GM12878 (cell line): ENCODE measurements at places on chromosomes 5 and 9. TPM values are rescaled to one million over a fixed set of nuclear protein-coding genes. Genes with fewer than 3 reads are reported as not detected.

Gene TYRP1
- polyA plus RNA-seq = not detected in 2 replicates

Gene SV2C
- polyA plus RNA-seq = 0.74 and 1.0 TPM in 2 replicates

Gene CCNO
- polyA plus RNA-seq = not detected in 2 replicates

Gene FAM221B
- polyA plus RNA-seq = 0.12 TPM in 1 of 2 replicates, not detected in the other

DNA sequence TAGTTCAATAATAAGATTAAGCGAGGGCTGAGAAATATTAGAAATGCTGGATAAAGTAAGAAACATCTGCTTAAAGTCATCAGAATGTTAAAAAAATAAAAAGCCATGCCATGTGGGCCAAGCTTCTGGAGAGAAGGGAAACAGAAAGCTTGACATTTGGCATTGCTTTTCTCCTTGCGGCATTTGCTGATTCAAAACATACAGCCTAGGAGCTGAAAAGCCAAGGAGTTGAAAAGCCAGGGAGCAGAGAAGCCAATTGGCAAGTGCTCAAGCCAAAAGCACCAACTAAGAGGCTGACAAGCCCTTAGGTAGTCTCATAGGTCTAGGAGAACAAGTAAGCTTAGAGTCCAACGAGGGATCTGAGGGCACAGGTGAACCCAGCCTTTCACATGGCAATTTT, 754.3 kb downstream of the TLE4 start:
- H3K27ac ChIP-seq = no peak overlapping the region
- no peaks in the 10 kb centered on the region for H3K27me3 ChIP-seq
- no peaks in the 10 kb centered on the region for H3K36me3 ChIP-seq
- no peaks in the 10 kb centered on the region for H3K4me1 ChIP-seq
- no peak overlapping the region for H3K4me3 ChIP-seq

GRCh38 chr5:9715891-9716335, 85.8 kb upstream of the TAS2R1 start:
- H3K27ac ChIP-seq = no peak overlapping the region
- no peak overlapping the region for H3K4me3 ChIP-seq
- H3K36me3 ChIP-seq = no peaks in the 10 kb centered on the region
- H3K27me3 ChIP-seq = no peaks in the 10 kb centered on the region

GRCh38 chr9:89427621-89428221, 70.2 kb downstream of the SEMA4D start:
- peak overlapping the region; percentile 90 for H3K27ac ChIP-seq
- DNase-seq = no peak
- H3K4me3 ChIP-seq = no peak overlapping the region
- H3K4me1 ChIP-seq = peaks cover 80% of the 10 kb centered on the region
- H3K36me3 ChIP-seq = peaks cover 8% of the 10 kb centered on the region

DNA sequence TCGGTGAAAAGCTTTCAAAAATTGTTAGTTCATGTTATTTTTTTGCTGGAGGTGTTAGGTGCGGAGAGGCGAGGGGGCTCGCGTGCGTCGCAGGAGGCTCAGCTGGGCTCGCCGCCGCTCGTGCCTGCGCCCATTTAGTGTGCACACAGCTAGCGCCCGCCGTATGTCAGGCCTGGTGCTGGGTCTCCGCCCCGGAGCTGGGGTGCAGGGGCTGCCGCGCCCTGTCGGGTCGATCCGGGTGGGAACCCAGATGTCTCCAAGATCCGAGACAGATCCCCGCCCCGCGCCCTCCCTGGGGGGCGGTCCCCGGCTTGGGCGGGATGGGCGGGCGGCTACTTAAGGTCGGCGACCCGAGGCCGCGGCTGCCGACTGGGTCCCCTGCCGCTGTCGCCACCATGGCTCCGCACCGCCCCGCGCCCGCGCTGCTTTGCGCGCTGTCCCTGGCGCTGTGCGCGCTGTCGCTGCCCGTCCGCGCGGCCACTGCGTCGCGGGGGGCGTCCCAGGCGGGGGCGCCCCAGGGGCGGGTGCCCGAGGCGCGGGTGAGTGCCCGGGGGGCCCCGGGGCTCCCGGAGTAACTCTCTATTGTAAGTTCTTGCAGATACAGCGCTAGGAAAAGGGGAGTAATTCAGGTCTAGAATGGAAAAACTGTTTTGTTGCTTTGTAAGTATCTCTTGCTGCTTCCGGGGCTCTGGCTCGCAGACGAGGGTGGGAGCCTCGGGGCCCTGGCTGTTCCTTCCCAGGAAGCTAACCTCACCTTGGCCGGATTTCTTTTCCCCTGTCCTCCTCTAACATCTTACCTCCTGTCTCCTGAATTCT, 31.7 kb downstream of the GSN start:
- no peaks in the 10 kb centered on the region for H3K36me3 ChIP-seq
- no peak overlapping the region for H3K27ac ChIP-seq
- no peak for DNase-seq
- peak overlapping the region; percentile 36; the same call in 1 of the 2 replicates for H3K4me3 ChIP-seq
- H3K27me3 ChIP-seq = no peaks in the 10 kb centered on the region

- no peak overlapping the region for H3K27ac ChIP-seq
- no peak for DNase-seq
- H3K4me3 ChIP-seq = no peak overlapping the region
- no peaks in the 10 kb centered on the region for H3K4me1 ChIP-seq
These were observed 396.6 kb upstream of the ZNF608 start for GRCh38 chr5:125143011-125143410.

DNA sequence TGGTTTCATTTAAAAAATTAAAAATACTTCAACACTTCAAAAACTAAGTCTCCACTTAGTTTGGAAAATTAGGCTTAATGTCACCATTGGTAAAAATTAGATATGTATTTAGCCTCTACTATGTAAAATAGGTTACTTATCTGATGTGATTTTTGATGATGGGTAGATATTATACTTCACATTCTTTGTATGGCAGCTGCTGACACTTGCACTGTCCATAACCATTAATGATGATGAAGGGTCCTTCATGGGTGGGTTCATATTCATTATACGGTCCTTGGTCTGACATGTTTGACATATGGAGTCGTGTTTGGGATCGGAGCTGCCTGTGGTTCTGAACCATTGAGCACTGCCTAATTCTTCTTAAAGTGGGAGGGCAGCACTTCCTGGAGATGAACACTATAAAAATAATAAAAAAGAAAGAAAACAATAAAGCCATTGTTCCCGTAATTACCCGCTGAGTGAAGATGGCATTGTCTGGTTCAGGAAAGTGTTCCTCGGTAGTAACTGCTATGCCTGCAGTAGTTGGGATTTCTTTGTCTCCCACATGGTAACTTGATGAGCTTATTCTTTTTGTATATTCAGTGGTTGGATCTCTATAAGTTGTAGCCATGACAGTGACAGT, 2.2 kb downstream of the LRRTM2 start:
- H3K4me3 ChIP-seq = no peak overlapping the region
- H3K27me3 ChIP-seq = no peaks in the 10 kb centered on the region
- no peak overlapping the region for H3K27ac ChIP-seq

DNA sequence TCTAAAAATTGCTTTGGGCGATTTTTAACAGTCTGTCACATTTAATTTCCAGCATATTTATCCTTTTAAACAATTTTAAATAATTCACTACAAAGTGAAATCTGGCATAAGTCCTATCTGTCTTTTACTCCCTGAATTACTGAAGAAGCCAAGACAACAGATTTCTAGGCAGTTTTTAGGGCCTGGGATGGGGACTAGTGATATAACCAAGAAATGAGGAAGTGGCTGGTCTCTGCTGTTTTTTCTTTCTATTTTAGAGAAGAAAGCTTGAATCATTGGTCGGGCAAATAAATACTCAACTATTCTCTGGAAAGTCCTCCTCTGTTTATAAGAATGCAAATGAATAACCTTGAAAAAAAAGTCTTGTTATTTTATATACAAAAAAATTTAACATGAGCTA, 79.7 kb upstream of the SSBP2 start:
- no peaks in the 10 kb centered on the region for H3K36me3 ChIP-seq
- no peaks in the 10 kb centered on the region for H3K4me1 ChIP-seq
- H3K4me3 ChIP-seq = no peak overlapping the region
- no peak overlapping the region for H3K27ac ChIP-seq
- H3K27me3 ChIP-seq = no peaks in the 10 kb centered on the region
- DNase-seq = no peak

GRCh38 chr5:73935719-73936118, 309.7 kb downstream of the ARHGEF28 start:
- H3K27ac ChIP-seq = no peak overlapping the region
- DNase-seq = no peak
- H3K4me3 ChIP-seq = no peak overlapping the region
- no peaks in the 10 kb centered on the region for H3K4me1 ChIP-seq
- H3K27me3 ChIP-seq = no peaks in the 10 kb centered on the region; the same call in 1 of the 2 replicates
- no peaks in the 10 kb centered on the region for H3K36me3 ChIP-seq

DNA sequence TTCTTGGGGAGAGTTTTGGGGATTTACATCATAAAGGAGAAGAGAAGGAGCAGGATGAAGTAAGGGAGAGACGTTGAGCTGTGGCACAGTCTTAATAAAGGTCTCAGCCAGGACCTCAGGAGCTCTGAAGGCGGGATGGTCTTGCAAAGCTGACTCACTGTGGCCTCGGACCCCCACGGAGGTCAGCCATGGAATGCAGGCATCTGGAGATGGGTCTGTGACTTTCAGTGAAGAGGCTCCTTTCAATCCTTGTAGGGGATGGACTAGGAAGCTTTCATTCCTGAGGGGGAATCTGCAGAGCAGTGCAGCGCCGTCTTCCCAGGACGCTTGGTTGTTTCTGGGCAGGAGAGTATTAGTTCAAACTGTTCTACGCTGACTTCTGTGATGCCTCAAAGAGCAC, 65.7 kb upstream of the BASP1 start:
- H3K4me1 ChIP-seq = no peaks in the 10 kb centered on the region
- H3K36me3 ChIP-seq = no peaks in the 10 kb centered on the region
- no peaks in the 10 kb centered on the region for H3K27me3 ChIP-seq
- no peak for DNase-seq
- no peak overlapping the region for H3K27ac ChIP-seq

DNA sequence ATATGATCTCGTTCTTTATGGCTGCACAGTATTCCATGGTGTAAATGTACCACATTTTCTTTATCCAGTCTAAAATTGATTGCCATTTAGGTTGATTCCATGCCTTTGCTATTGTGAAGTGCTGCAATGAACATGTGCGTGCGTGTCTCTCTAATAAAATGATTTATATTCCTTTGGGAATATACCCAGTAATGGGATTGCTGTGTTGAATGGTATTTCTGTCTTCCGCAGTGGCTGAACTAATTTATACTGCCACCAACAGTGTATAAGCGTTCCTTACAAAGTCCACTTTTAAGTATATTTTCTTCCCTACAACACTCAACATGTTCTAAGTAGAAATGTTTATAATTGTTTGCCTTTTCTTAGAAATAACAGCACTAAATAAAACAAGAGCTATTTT, 521.9 kb downstream of the DTWD2 start:
- H3K27me3 ChIP-seq = no peaks in the 10 kb centered on the region
- H3K4me1 ChIP-seq = no peaks in the 10 kb centered on the region
- no peak overlapping the region for H3K4me3 ChIP-seq
- no peak overlapping the region for H3K27ac ChIP-seq

DNA sequence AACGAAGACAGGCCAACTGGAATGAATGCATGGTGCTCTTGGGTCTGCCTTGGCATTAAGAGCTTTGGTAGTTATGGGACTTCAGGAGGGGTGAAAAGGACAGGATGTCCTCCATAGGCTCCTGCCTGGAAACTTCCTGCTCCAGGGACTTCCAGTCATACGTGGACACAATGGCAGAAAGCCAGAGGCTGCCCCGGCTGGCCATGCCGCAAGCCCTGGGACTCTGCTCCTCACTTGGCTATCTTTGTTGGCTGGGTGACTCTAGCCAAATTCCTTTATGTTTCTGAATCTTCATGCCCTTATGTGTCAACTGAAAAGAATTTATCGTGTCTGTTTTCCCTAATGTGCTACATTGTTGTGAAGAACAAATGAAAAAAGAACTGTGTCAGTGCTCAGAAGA, 136.9 kb downstream of the SIL1 start:
- no peak for DNase-seq
- H3K4me3 ChIP-seq = no peak overlapping the region
- H3K27ac ChIP-seq = no peak overlapping the region
- no peaks in the 10 kb centered on the region for H3K4me1 ChIP-seq
- no peaks in the 10 kb centered on the region for H3K27me3 ChIP-seq
- no peaks in the 10 kb centered on the region for H3K36me3 ChIP-seq

DNA sequence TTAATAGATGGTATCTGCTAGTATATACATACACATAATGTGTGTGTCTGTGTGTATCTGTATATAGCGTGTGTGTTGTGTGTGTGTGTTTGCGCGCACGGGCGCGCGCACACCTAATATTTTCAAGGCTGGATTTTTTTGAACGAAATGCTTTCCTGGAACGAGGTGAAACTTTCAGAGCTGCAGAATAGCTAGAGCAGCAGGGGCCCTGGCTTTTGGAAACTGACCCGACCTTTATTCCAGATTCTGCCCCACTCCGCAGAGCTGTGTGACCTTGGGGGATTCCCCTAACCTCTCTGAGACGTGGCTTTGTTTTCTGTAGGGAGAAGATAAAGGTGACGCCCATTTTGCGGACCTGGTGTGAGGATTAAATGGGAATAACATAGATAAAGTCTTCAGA, 757 bp downstream of the FXN start:
- H3K27me3 ChIP-seq = no peaks in the 10 kb centered on the region

DNA sequence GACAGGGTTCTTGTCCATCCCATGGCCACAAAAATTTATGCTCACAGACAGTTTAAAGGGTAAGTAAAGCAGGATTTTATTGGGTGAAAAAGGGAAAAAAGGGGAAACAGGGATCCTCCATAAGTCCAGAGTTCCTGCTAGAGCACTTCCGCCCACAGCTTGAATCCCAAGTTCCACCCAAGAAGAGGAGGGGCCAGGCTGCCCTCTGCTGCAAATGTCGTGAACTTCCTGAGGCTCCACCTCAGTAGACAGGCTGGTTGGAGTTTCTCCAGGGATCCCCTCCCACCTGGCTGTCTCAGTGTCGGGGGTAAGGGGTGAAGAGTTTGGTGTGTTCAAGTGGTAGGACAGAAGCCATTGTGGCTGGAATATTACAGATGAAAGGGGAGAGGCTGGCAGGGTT, 275.0 kb upstream of the SGCD start:
- H3K4me1 ChIP-seq = no peaks in the 10 kb centered on the region
- no peak overlapping the region for H3K4me3 ChIP-seq
- H3K27ac ChIP-seq = no peak overlapping the region
- H3K36me3 ChIP-seq = no peaks in the 10 kb centered on the region
- DNase-seq = no peak

DNA sequence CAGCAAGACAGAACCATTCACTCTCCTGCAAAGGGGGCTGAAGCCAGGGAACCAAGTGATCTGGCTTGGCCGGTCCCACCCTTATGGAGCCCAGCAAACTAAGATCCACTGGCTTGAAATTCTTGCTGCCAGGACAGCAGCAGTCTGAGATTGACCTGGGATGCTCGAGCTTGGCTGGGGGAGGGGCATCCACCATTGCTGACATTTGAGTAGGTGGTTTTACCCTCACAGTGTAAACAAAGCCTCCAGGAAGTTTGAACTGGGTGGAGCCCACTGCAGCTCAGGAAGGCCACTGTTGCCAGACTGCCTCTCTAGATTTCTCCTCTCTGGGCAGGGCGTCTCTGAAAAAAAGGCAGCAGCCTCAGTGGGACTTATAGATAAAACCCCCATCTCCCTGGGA, 60.5 kb downstream of the TNFSF8 start:
- no peak overlapping the region for H3K4me3 ChIP-seq
- H3K27me3 ChIP-seq = no peaks in the 10 kb centered on the region
- no peaks in the 10 kb centered on the region for H3K36me3 ChIP-seq
- no peaks in the 10 kb centered on the region for H3K4me1 ChIP-seq
- DNase-seq = no peak

- no peaks in the 10 kb centered on the region for H3K36me3 ChIP-seq
- no peaks in the 10 kb centered on the region for H3K4me1 ChIP-seq
- no peak overlapping the region for H3K4me3 ChIP-seq
- H3K27me3 ChIP-seq = no peaks in the 10 kb centered on the region
- no peak for DNase-seq
These were observed 6.7 kb downstream of the AP3B1 start for GRCh38 chr5:78287833-78288232.
